ENCODE measurements at places on chromosomes 12 and 14.
A peak's percentile ranks its signal among the peaks of the same experiment; 100 is the strongest.

DNA sequence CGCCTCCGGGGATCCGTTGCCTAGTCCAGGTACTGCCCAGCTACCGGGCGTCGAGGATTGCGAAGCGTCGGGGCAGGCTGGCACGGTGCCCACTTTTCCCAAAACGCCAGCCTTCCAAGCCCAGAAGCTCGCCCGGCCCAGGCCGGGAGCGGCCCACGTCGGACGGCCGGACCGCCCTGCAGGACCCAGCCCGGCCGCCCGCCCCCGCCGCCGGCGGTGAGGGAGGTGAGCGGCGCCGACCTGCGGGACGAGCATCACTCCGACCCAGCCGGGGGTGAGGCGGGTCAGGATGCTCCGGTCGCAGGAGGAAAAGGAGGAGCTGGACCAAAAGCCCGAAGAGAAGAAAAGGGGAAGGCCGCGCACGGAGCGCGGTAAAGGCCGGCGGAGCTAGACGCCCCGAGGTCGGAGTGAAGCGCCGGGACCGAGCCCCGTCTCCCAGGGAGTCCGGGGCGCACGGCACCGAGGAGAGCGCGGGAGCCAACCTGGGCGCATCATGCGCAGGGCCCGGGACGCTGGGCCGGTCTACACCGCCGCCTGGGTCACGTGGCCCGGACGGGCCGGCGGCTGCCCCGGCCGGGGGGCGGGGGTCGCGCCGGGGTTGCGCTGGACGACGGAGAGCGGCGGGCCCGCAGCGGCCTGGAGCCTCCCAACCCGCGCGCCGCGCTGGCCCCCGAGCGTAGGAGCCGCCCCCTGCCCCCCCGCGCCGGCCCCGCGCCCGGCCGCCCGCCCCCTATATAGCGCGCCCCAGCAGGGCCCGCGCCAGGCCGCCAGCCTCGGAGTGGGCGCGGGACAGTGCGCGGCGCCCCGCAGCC, at the start of gene AQP5:
Gene AQP5, plus strand, starts transcription at position 762 of the 812 bp plus-strand sequence. CDS start 146 bp downstream, outside the sequence.
- no peak for DNase-seq

DNA sequence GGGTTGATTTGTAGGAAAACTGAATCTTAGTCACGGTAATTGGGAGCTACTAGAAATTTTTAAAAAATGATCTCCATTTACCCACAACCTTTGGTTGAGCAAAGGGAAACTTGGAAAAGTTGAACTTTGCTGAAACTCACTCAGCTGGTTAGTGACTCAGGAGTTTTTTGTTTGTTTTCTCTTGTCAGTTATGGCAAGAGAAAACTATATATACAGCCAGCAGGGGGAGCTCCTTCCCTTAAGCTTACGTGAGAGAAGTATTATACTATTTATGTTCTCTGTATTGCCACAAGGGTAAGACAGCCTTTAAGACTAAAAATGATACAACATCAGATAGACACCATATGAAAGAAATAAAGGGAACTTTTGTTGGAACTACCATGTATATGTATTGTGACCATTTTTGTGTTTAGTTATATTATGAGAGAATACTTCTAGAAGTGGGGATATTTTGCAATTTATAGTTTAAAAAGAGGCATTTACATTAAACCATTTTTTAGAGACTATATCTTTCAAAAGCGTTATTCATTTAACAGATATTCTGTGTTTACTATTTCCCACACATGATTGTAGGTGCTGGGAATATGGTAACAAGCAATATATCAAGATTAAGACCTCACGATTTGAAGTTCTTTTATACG, 28.1 kb upstream of the TBC1D30 start:
- DNase-seq, result peak; percentile 78

- DNase-seq, result no peak
Observed at GRCh38 chr12:113845900-113846674, 120.0 kb downstream of the RBM19 start.

- DNase-seq, result no peak
Observed at GRCh38 chr12:76080017-76080728, 4.3 kb downstream of the NAP1L1 start.

DNA sequence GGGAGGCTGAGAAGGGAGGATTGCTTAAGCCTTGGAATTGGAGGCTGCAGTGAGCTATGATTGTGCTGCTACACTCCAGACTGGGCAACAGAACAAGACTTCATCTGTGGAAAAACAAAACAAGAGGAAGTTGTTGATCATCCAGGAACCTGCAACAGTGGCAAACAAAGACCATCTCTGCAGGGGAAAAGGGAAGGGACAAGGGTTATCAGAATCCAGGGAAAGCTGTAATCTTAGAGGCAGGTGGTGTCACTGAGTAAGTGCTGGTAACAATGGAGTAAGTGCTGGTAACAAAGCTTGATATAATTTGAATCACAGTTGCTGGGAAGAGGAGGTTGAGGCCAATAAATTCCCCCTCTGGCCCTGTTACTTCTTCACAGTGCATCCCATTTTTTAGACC, 27.5 kb upstream of the DCN start:
- DNase-seq, result no peak

DNA sequence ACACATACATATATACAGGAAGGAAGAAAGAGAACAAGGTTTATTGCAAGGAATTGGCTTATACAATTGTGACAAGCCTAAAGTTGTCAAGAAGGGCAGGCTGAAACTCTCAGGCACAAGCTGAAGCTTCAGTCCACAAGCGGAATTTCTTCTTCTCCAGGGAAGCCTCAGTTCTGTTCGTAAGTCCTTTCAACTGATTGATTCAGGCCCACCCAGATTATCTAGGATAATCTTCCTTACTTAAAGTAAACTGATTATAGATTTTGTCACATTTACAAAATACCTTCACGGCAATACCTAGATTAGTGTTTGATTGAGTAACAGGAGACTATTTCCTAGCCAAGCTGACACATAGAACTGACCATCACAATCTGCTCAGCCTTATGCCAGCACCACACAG, 81.5 kb upstream of the TMEM260 start:
- no peak for DNase-seq

GRCh38 chr14:56648508-56649301, 69.1 kb downstream of the TMEM260 start:
- no peak for DNase-seq

- DNase-seq, result no peak
Observed at GRCh38 chr12:49129332-49130150, 1.7 kb downstream of the TUBA1B start.

DNA sequence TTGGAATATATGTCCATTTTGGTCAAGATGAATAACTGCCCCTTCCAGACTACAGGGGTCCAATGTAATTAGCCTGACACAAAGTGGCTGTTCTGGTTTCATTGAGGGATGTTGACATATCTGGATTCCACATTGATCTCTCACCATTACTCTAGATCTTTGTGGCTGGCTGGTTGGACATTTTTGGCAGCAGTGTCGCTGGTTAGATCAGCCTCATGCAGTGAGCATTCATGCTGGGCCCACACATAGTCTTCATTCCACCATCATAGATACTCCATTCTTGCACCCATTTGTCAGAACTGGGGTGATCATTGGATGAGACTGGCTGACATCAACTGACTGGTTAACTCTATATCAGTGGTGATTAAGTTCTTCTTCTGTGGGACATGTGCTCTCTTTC, 74.4 kb downstream of the MGST1 start:
- no peak for DNase-seq
